Glomerular endothelial cell (primary cell): ENCODE measurements at places on chromosomes 1 and 21. TPM values are rescaled to one million over a fixed set of nuclear protein-coding genes. Genes with fewer than 3 reads are reported as not detected.

GRCh38 chr1:30743584-30744059 lies 14.0 kb downstream of the LAPTM5 start:
- no peak for DNase-seq

DNA sequence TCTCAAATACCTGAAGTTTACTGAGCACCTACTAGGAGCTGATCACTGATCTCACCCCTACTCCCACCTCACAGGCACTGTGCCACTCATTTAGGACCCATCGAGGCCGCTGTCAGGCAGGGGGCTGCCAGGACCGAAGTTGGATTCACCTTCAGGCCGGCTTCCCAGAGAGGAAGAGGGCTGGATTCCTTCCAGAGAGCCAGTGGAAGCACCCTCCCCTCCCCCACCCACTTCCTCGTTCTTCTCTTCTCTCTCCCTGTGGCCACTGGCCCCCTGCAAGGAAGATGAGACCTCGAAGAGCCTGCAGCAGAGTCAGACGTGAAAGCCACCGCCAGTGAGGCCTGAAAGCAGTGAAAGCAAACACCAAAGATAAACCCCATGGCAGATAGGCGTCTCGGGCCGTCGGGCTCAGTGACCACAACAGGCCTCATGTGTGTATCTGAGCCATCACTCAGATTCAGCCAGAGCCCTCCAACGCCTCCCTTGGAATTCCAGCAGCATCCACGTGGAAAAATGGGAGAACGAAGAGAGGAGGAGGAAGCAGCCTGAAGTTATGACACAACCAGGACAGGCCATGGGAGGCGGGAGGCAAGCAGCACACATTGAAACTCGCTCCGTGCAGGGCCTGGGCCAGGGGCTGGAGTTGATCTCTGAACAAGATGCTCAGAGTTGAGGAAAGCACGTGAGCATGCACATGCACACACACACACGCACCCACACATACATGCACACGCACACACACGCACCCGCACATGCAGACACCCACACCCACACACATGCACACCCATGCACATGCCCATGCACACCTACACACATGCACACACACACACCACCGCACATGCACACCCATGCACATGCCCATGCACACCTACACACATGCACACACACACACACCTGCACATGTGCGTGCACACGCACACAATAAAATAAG lies 6.2 kb upstream of the AGTRAP start:
- DNase-seq, result no peak

DNA sequence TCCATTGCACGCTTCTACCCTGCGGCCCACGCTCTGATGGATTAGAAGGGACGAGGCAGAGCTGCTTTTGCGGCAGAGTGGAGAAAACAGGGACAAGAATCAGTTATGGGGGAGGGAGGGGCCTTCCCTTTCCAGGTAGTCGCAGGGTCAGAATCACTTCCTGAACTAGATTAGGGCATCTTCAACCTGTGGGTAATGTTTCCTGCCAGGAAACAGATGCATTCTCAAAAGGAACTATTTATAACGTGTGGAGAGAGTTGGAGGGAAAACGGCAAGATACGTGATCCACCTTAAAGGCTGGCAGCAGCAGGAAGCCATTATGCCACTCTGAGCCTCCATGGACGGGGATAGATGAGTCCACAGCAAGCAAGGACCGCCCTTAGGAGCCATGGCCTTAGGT lies 59.9 kb upstream of the CNTN2 start:
- DNase-seq, result no peak

DNA sequence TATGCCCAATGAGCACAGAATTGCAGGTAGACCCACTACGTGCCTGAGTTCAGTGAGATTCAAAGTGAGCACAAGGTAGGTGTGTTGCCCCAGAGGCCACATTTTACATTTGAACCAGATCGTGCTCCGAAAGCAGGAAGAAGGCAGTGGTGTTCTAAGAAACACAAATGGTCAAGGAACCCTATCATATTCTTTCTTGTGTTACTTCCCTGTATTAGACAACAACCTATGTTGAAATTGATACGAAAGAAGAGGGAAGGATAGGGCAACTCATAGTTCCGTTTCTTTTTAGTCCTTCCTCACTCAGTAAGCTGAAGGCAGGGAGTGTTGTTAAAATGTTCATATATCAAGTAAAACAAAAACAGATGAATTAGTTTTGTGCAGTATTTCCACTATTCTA lies 33.9 kb downstream of the OLFML2B start:
- no peak for DNase-seq

GOLPH3L gene
- 20.4 and 41.5 TPM in 2 replicates for total RNA-seq

GRCh38 chr1:109610609-109611307 lies 8.7 kb downstream of the GNAT2 start:
- no peak for DNase-seq

DNA sequence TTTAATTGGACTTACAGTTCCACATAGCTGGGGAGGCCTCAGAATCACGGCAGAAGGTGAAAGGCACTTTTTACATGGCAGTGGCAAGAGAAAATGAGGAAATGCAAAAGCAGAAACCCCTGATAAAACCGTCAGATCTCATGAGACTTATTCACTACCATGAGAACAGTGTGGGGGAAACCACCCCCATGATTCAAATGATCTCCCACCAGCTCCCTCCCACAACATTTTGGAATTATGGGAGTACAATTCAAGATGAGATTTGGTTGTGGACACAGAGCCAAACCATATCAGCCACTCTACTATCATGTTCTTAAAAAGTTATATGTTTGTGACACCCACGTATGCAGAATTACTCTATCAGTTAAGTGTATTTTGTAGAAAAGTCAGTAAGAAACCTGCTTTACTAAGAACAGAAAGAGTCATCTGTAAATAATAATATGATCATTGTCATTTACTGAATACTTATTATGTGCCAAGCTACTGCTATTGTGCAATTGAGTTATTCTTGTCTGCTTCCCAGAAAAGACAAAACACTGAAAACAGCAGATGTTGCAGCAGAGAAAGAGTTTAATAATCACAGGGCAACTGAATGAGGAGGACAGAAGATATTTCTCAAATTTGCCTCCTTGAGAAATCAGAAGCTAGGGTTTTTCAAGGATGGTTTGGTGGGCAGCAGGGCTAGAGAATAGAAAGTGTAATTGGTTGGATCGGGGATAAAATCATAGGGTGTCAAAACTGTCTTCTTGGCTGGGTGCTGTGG lies 207.7 kb upstream of the FGGY start:
- no peak for DNase-seq

ORC1 gene
- total RNA-seq, result 1.6 and 3.3 TPM in 2 replicates

- no peak for DNase-seq
Observed at GRCh38 chr1:5911871-5912271, 80.4 kb downstream of the NPHP4 start.

- DNase-seq, result no peak
Observed at GRCh38 chr1:72827278-72827677, 544.9 kb upstream of the NEGR1 start.

RAB25 gene
- not detected in 2 replicates for total RNA-seq

SLC2A1 gene
- 126 and 197 TPM in 2 replicates for total RNA-seq
